ENCODE measurements at places on chromosomes 2 and 18.

DNA sequence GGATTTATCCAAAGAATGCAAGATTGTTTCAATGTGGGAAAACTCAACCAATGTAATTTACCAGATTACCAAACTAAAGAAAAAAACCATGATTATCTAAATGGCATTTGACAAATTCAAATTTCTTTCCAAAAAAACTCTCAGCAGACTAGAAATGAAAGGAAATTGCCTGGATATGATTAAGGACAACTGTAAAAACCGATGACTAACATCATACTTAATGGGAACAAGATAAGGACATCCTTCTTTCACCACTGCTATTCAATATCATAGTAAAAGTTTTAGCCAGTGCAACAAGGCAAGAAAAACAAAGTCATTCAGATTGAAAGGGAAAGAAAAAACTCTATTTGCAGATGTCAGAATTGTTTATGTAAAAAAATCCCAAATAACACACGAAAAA is 4.4 kb upstream of the CCDC150 start:
- DNase-seq, result no peak

DNA sequence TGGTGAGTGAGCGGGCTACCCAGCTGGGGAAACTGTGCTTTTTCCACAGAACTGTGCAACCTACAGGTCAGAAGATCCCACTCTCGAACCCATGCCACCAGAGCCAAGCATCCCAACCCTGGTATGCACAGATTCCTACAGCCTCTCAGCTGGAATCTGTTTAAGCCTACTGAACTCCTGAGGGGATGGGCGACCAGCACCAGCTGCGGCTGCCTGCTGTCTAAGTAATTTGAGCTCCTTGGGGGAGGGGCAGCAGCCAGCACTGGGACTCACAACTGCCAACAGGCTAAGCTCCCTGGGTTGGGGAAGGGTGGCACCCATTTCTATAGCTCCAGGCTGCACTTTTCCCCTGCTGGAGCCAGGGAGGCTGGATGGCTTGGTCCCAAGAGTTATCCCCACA is 11.8 kb downstream of the CYP27C1 start:
- DNase-seq, result no peak

- DNase-seq, result no peak
These were observed 52.7 kb upstream of the ITGA4 start for GRCh38 chr2:181404472-181404871.

- no peak for DNase-seq
These were observed 34.0 kb upstream of the MREG start for GRCh38 chr2:216047397-216047796.

- DNase-seq, result no peak
These were observed 51.7 kb downstream of the COX7A2L start for GRCh38 chr2:42309366-42309765.

DNA sequence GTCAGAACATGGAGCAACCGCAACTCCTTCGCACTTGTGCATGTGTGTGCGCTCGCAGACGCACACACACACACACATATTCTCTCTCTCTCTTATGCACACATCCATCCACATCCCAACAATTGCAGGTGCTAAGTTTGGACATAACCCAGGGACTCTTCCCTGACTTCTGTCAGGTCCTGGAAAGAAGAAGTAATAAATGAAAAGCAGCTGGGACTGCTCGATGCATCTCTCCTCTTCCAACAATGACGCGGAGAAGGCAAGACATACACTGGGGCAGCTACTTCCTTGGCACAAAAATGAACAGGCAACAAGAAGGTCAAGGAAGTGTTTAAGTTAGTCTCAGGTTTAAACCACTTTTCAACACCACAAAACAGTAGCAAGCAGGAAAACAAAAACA is 23.6 kb downstream of the STARD7 start:
- no peak for DNase-seq

DNA sequence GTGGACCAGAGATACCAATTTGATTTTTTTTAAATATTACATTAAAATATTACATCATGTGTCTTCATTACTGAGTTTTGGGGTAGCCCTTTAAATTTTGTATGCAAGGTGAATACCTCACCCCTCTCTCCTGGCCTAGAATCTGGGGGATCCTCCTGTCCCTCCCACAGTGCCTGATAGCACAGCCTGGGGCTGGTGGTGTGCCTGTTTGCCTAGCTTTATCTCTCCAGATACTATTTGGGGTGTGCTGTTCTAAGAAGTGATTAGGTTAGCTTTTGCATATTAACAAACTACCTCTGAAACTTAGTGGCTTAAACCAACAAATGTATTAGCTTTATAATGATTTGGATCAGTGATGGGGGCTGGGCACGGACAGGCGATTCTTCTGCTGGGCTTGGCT is 20.7 kb upstream of the B3GNT7 start:
- DNase-seq, result no peak

GRCh38 chr2:54122939-54123338 is 7.5 kb downstream of the ACYP2 start:
- no peak for DNase-seq

DNA sequence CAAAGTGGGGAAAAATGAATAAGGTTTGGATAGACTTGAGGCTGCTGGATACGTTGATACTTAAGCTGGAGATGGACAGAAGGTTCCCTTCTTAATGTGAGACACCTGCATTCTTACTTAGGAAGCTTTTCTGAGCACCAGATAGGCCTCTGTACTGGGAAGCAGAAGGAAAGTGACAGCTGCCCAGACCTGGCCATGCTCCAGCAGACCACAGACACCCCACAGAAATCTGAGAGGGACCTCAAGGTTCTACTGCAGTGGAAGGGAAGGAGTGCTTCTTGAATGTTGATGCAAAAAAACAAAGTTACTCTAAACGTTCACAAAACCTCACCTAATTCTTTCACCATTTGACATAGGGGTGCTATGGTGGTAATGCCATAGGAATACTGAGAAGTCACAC is 642.1 kb upstream of the ID2 start:
- no peak for DNase-seq

- DNase-seq, result no peak
These were observed 49.6 kb downstream of the ATP9B start for GRCh38 chr18:79118797-79119196.

DNA sequence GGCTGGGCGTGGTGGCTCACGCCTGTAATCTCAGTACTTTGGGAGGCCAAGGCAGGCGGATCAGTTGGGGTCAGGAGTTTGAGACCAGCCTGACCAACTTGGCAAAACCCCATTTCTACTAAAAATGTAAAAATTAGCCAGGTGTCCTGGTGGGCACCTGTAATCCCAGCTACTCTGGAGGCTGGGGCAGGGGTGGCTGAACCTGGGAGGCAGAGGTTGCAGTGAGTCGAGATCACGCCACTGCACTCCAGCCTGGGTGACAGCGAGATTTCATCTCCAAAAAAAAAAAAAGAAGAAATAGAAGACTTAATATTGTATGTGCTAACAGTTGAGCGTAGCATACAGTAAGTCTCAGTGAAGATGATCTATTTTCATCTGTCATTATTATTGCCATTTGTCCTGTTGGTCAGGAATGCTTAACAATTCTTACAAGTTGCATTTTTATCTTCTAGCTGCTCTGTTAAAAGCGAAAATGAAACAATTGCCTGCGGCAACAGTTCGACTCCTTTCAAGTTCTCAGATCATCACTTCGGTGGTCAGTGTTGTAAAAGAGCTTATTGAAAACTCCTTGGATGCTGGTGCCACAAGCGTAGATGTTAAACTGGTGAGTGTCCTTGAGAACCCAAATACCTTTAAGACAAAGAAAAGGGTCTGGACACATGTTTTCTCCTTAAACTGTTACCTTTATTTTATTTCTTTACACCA is 7.2 kb downstream of the PMS1 start:
- DNase-seq, result no peak

- no peak for DNase-seq
These were observed 85.3 kb downstream of the ZNF407 start for GRCh38 chr18:74682991-74683297.

GRCh38 chr18:48832938-48833700 is 117.6 kb downstream of the SMAD7 start:
- no peak for DNase-seq

- DNase-seq, result no peak
These were observed 184.3 kb downstream of the RPIA start for GRCh38 chr2:88875736-88876135.

DNA sequence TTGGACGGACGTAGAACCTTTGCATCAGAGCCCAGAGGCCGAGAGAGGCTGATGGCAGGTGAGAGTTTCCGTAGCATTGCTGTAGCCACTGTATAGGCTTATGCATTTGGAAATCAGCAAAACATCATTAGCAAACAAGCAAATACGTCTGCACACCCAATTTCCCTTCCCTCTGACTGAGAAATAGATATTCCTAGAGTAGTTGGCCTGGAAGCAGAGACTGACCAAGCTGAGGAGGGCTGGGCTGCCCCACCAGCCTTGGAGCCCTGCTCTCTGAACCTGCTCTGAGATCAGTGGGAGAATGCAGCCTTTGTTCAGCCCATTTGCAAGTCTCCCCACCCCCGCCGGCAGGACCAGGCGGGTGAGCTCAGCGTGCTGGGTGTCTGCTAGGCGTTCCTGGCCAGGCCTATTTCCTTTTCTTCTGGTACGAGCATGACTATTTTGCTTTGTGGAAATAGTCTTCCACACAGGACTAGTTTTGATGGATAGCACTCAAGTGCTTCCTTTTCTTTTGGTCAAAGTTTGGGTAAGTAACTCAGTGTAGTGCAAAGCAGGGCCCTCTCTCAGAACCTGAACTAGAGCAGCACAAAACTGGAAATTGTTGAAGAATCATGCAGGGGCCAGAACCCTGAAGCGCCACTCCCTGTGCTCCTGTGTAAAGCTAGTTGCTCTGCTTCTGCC is 21.9 kb upstream of the RNF149 start:
- no peak for DNase-seq

- no peak for DNase-seq
These were observed 69.1 kb downstream of the LRP1B start for GRCh38 chr2:142061733-142062132.

DNA sequence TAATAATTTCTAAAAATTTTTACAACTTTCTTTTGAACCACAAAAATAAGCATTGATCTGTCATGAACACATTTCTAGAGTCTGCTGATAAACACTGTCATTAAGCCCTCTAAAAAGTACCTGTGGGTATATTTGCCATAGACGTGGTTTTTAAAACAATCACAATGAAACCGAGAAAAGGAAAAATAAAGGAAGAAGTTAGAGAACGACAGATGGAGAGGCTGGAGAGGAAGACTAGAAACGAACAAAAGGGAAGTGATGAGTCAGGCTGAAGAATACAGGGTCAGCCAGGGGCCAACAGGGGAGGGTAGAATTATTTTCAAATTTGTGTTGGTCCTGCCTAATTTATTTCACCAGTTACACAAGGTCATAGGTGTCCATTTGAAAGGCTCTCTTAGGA is 62.0 kb downstream of the MYL12B start:
- DNase-seq, result no peak

- DNase-seq, result no peak
These were observed 50.8 kb downstream of the ATOH8 start for GRCh38 chr2:85804583-85804982.

DNA sequence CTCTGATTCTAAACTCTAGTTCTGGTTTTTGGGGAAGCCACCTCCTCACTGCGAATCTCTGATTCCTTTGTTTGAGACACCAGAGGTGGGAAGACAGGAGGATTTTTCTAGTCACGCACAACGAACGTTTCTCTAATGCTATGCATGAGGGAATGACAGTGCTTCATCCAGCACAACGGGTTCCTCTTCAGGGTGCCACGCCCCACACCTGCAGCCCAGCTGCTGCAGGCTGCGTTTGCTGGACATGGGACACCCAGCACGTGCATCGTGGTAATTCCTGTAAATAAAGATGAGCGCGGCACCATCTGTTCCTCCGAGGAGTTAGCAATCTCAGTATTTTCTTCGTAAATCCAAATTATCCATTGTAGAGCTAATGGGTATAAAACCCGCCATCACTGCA is 37.5 kb upstream of the TPO start:
- DNase-seq, result no peak

DNA sequence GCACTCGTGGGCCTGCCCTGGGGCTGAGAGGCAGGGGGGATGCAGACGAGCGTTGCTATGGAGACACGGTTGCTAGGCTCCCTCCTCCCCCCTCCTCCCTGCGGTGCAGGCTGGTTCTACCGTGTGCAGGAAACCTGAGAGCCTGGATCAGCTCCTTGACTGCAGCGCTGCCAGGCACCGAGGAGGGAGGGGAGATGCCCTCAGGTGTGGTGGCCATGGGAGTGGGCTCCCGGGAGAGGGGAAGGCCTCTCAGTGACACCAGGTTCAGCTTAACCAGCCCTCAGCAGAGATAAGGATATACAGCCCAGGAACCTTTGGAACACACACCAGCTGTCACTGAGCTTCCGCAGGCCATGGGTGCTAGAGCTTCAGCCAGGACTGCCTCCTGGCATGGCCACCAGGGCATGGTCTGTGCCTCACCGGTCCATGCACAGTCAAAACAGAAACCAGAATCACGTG is 124.4 kb upstream of the PXDN start:
- no peak for DNase-seq
